Activated naive CD4-positive, alpha-beta T cell treated with anti-CD3 and anti-CD28 coated beads, Interleukin-2, amount 10 ng/mL, durations not matched to agents 7 days and 5 days (primary cell): ENCODE measurements at places on chromosomes 5 and 9.

- peaks cover 59% of the 10 kb centered on the region for H3K27me3 ChIP-seq
- H3K36me3 ChIP-seq = peaks cover 11% of the 10 kb centered on the region
- DNase-seq = no peak
- H3K4me3 ChIP-seq = peak overlapping the region; percentile 67
- H3K27ac ChIP-seq = no peak overlapping the region
- peaks cover 25% of the 10 kb centered on the region for H3K4me1 ChIP-seq
Measured at GRCh38 chr5:322942-323879, 1.7 kb downstream of the AHRR start.

DNA sequence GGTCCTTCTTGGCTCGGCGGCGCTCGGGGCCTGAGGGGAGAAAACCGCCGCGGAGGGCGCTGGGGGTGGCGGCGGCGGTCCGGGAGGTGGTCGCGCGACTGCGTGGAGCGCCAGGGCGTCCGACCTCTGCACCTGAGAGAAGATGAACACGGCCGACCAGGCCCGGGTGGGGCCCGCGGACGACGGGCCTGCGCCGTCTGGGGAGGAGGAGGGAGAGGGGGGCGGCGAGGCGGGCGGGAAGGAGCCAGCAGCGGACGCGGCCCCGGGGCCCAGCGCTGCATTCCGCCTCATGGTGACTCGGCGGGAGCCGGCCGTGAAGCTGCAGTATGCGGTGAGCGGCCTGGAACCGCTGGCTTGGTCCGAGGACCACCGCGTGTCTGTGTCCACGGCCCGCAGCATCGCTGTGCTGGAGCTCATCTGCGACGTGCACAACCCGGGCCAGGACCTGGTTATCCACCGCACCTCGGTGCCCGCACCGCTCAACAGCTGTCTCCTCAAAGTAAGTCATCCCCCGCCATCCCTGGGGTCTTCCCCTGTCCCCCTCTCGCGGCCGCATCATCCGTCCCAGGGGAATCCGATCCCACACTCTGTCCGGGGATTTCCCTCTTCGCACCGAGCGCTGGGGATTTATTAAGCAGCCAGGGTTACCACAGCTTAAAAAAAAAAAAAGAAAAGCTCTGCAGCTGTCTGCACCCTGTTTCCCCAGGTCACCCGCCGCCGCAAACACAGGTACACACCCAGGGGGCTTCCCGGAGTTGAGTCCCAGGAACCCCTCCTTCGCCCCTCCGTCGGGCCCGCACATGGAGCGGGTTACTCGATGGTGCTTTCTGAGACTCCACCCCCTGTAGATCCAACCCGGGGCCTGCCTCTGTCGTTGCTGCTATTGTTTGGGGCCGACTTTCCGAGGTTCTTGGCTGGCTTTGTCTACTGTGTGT, at the start of gene GTF3C4:
Gene GTF3C4, plus strand, starts transcription at position 8 of the 935 bp plus-strand sequence. Its CDS starts 135 bp downstream, at position 143.
- H3K27ac ChIP-seq = peak within 1 kb of the TSS; percentile 91
- DNase-seq = peak; percentile 88
- H3K36me3 ChIP-seq = peaks cover 11% of the 10 kb centered on the region

- peaks cover 15% of the 10 kb centered on the region for H3K4me1 ChIP-seq
- H3K36me3 ChIP-seq = no peaks in the 10 kb centered on the region
- H3K27ac ChIP-seq = no peak overlapping the region
- no peak for DNase-seq
Measured at GRCh38 chr9:95096381-95096780, 221.1 kb downstream of the FANCC start.

- no peak for DNase-seq
- H3K27ac ChIP-seq = peak within 1 kb of the TSS; percentile 54
- H3K4me3 ChIP-seq = no peak within 1 kb of the TSS
- peaks cover 76% of the 10 kb centered on the region for H3K4me1 ChIP-seq
- H3K27me3 ChIP-seq = no peaks in the 10 kb centered on the region
- peaks cover 44% of the 10 kb centered on the region for H3K36me3 ChIP-seq
Measured at GRCh38 chr5:67196537-67197059, at the start of gene CD180. TSS of gene CD180 (minus strand) at chr5:67196799. CDS start at chr5:67196641, 158 bp downstream.

DNA sequence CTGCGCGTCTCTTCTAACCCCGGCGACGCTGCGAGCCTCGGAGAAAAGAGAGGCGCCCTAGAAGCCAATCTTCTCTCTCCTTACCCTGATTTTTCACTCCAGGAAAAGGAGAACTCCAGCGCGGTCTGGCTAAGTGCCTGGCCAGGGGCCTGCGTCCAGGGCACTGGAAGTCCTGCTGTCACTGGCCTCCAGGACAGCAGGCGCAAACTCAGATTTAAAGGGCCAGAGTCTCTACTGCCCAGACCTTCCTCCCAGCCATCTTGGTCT, 553 bp upstream of the FOXB2 start:
- H3K27ac ChIP-seq = peak overlapping the region; percentile 73
- H3K27me3 ChIP-seq = peaks cover 100% of the 10 kb centered on the region
- H3K4me1 ChIP-seq = peaks cover 17% of the 10 kb centered on the region
- H3K36me3 ChIP-seq = peaks cover 11% of the 10 kb centered on the region
- DNase-seq = no peak

DNA sequence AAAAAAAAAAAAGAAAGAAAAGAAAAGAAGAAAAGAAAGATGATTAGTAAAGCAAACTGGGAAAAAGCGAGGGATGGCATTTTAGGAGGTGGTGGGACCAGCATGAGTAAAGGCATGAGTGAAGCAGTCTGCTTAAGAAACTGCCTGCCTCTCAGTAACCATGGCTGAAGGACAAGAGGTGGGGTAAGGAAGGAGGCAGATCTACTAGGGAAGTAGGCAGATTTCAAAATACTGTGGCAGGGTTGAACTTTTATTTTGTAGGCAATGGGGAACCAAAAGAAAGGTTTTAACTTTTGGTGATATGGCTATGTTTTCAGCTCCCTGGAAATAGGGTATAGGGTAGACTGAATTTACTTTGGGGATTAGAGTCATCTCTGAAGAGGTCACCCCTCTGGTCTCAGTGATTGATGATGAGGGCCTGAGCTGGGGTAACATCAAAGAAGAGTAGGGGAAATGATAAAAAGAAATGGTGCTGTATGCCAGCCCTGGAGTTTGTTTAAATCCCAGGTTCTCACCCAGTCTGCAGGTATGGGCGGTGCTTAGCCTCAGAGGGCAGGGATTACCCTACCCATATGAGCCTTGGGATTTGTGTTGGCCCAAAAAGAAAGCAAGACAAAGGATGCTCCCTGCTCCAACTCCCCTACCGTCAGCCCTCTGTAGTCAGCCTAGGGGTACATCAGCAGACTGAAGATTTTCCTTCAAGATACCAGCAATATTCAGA, 316.2 kb downstream of the CWC27 start:
- H3K4me1 ChIP-seq = peaks cover 2% of the 10 kb centered on the region
- H3K27ac ChIP-seq = no peak overlapping the region
- H3K36me3 ChIP-seq = no peaks in the 10 kb centered on the region

DNA sequence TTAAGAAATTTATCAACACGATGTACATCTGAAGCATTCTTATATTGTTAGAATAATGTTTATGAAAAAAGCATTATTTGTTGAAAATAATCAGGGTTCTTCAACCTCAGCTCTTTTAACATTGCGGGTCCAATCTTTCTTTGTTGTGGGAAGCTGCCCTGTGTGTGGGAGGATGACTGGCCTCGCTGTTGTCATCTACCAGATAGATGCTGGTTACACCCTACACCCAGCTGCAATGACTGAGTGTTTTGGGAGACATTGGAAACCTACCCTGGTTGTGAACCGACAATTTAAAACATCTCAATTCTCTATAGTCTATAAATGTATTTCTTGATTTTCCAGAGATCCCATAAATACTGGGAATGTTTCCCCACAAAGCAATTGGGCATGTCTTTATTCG, 794.2 kb upstream of the CDH10 start:
- H3K4me1 ChIP-seq = no peaks in the 10 kb centered on the region
- H3K4me3 ChIP-seq = no peak overlapping the region
- no peak overlapping the region for H3K27ac ChIP-seq

GRCh38 chr5:178113141-178113787, at the start of gene N4BP3:
TSS of gene N4BP3 (plus strand) at chr5:178113532. CDS start at chr5:178119584, 6,052 bp downstream.
- peak; percentile 84 for DNase-seq
- H3K36me3 ChIP-seq = peaks cover 8% of the 10 kb centered on the region
- H3K4me1 ChIP-seq = peaks cover 45% of the 10 kb centered on the region
- H3K27ac ChIP-seq = peak within 1 kb of the TSS; percentile 22
- H3K4me3 ChIP-seq = peak within 1 kb of the TSS; percentile 85

DNA sequence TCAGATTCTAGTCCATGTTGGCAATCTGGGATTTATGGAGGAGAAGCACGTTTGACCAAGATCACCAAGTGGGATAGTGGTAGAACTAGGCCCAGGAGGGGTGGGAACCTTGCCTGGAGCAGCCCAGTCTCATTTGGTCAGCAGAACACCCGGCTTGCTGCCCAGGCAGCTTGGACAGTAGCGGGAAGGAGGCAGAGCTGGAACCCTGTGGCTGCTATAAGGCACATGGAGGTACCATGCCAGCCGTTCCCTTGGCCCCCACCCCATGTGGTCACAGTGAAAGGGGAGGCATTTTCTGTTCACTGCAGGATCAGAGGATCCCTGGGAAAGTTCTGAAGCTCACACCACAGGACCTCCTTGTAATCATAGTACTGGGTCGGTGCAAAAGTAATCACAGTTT, 75.4 kb upstream of the ORM1 start:
- no peak overlapping the region for H3K27ac ChIP-seq
- DNase-seq = no peak
- no peaks in the 10 kb centered on the region for H3K4me1 ChIP-seq
- no peak overlapping the region for H3K4me3 ChIP-seq

DNA sequence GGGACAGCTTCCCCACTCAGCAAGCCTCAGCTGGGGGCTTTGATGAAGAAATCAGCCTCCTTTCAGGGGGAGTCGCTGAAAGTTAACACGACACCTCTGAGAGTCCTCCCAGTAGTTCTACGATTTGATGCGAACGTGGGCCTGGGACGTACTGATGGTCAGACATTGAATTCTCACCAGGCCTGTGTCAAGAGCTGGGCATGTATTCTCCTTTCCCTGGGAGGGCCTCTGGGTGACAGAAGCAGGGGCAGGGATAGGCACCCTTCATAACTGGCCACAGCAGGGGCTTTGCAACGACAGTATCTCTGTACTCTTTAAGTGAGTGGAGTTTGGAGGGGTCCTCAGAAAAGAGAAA, 15.6 kb upstream of the COL5A1 start:
- H3K4me1 ChIP-seq = no peaks in the 10 kb centered on the region
- no peak overlapping the region for H3K27ac ChIP-seq
- no peaks in the 10 kb centered on the region for H3K27me3 ChIP-seq
- DNase-seq = no peak

DNA sequence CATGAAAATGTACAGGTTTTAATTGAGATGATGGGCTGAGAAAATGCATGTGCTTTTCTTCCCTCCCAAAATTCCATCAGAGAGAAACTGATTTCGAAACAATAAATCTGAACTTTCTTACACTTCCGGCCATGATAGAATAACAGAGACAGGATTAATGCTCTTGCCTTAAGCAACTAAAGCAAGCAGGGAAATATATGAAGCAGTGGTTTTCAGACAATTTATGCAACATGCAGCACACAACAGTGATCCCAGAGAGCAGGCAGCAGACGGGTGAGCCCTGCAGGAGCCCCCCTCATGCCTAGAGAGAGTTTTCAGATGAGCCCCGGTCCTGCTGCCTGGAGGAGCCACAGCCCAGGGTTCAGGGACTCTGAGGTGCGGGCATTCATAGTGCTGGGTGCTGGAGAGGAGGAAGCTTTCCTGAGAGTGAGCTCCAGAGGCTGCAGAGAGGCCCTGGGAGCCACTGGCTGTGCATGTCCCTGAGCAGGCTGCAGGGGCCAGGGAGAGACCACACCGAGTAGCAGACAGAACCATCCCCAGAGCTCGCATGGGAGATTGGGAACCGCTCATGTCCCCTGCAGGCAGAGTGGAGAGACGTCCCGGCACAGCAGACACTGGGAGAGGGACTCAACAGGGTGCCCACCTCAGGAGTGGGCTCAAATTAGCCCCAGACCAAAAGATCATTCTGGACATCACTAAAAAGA, 143.5 kb downstream of the OLFM1 start:
- H3K36me3 ChIP-seq = no peaks in the 10 kb centered on the region
- H3K27ac ChIP-seq = no peak overlapping the region
- H3K4me1 ChIP-seq = no peaks in the 10 kb centered on the region
- H3K27me3 ChIP-seq = no peaks in the 10 kb centered on the region

DNA sequence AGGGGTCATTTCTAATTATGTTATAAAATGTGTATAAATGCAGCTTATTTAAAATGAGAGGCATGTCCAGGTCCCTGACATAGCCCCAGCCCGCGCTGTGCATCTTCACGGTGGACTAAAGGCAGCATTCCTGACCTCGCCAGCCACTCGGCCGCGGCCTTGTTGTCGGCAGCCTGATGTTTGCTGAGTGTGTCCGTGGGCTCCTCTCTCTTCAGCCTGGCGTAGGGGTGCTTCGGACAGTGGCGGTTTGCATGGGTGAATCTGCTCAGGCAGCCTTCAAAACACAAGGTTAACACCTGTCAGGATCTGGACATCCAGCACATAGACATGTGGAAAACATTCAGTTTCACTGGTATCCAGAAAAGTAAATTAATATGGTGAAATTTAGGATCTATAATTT, 8.8 kb upstream of the SLC35D2 start:
- peak overlapping the region; percentile 60 for H3K27ac ChIP-seq
- peaks cover 21% of the 10 kb centered on the region for H3K4me1 ChIP-seq
- no peak for DNase-seq
- H3K36me3 ChIP-seq = peaks cover 60% of the 10 kb centered on the region

GRCh38 chr9:79974806-79975422, 403.1 kb downstream of the TLE4 start:
- H3K36me3 ChIP-seq = no peaks in the 10 kb centered on the region
- H3K4me1 ChIP-seq = no peaks in the 10 kb centered on the region
- H3K27me3 ChIP-seq = peaks cover 4% of the 10 kb centered on the region

- no peak overlapping the region for H3K27ac ChIP-seq
- H3K36me3 ChIP-seq = peaks cover 19% of the 10 kb centered on the region
- H3K27me3 ChIP-seq = peaks cover 3% of the 10 kb centered on the region
- H3K4me1 ChIP-seq = peaks cover 27% of the 10 kb centered on the region
- no peak for DNase-seq
- H3K4me3 ChIP-seq = no peak overlapping the region
Measured at GRCh38 chr5:75335952-75336614, 937 bp upstream of the HMGCR start.

- peaks cover 10% of the 10 kb centered on the region for H3K4me1 ChIP-seq
- no peak for DNase-seq
- H3K4me3 ChIP-seq = no peak overlapping the region
- no peak overlapping the region for H3K27ac ChIP-seq
Measured at GRCh38 chr9:93305497-93306020, 121.6 kb downstream of the WNK2 start.

GRCh38 chr5:175866377-175866907, 4.9 kb upstream of the CPLX2 start:
- no peaks in the 10 kb centered on the region for H3K36me3 ChIP-seq
- no peak overlapping the region for H3K27ac ChIP-seq
- H3K4me1 ChIP-seq = no peaks in the 10 kb centered on the region
- DNase-seq = no peak
- H3K4me3 ChIP-seq = no peak overlapping the region

GRCh38 chr9:122580360-122580759, 2.8 kb downstream of the OR1L8 start:
- H3K4me3 ChIP-seq = no peak overlapping the region
- no peak overlapping the region for H3K27ac ChIP-seq
- no peaks in the 10 kb centered on the region for H3K4me1 ChIP-seq
